Brain microvascular endothelial cell (primary cell): ENCODE measurements at places on chromosomes 5 and 9.

- no peak for DNase-seq
These were observed 2.4 kb downstream of the TOR4A start for GRCh38 chr9:137279741-137280473.

DNA sequence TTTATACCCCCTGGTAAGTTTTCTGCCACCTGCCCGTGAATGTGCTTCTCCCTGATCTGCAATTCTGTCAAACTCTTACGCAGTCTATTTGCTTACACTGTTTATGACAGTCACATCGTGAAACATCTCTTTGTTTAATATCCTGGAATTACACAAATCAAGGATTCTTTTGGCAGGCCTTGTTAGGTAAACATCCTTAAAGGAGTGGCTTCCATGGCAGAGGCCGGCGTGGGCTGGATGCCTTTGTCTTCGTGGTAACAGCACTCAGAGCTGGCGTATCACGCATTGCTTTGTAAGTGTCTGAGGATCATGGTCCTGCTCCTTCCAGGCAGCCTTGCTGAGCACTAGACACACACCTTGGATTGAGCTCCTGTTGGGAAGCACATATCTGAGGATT is 145.7 kb downstream of the IRX1 start:
- DNase-seq = no peak

DNA sequence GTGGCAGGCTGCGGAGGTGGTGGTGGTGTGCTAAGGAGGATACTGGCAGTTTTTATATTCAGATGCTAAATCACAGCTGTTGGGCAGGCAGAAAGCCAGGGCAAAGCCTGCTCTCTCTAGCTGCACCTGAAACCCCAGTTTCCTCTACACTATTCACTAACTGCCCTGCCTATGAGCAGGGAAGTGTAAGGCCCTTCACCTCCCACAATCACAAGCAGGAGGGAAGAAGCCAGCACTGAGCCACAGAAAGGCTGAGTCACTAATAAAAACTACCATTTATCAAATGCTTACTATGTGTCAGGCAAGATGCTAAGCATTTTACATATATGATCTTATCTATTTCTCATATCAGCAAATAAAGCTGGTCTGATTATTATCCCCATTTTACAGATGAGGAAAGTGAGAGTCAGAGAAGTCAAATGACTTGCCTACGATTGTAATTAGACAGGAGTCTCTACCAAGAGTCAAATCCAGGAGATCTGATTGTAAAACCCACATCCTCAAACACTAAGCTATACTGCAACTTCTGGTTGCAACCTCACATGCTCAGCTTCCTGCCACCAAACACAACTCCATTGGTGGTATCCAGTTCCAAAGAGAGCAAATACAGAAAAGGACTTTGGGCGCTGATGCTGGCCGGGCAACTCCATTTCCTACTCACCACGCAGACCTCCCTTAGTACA is 17.7 kb upstream of the IL6ST start:
- peak; percentile 54 for DNase-seq

DNA sequence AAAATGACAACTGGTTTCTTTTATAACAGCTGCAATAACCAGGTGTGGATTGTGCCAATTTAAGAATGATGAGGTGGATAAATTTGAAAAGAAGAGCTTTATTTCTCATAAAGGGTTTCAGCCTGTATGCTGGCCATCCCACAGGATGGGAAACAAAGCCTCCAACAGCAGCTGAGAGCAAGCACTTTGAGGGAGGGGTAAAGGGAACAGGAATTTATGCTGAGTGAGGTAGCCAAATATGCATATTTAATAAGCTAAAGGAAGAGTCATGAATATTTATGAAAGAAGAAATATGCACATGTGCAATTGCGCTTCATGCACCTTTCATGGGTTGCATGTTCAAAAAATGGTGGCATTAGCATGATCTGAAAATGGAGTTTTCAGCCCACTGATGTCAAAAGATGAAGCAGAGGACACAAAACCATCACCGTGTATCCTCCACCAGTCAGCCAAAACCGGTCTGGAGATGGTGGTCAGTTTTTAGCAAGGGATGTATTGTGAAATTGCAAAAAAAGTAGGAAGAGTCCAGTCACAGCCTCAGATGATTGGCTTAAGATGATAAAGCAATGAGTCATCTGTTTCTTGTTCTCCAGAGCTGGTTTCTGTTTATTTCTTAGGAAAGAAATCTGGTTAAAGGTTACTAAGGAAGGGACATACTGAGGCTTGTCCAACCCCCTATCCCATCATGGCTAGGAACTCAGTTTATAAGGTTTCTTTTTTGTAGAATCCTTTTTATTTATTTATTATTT is 47.9 kb downstream of the DEPDC1B start:
- peak; percentile 62 for DNase-seq

DNA sequence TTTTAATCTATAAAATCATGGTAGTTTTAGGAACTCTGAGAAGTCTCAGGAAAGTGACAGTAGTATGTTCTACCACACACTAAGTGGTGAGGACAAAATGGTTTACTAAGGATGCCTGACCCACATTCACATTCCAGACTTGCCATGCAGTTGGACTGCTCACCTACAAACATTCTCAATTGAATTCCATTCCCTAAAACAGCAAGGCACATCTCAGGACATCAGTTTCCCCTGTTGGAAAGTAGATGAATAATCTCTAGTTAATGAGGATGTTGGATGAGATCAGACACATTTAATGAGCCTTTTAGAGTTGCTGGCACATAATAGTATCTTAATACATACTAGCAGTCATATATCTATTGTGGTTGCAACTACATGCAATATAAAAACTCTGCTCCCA is 76.6 kb downstream of the ZNF618 start:
- DNase-seq = no peak

GRCh38 chr9:76655971-76656370 is 108.3 kb upstream of the PCA3 start:
- DNase-seq = no peak

GRCh38 chr5:168642019-168642418 is 62.9 kb upstream of the PANK3 start:
- DNase-seq = no peak

DNA sequence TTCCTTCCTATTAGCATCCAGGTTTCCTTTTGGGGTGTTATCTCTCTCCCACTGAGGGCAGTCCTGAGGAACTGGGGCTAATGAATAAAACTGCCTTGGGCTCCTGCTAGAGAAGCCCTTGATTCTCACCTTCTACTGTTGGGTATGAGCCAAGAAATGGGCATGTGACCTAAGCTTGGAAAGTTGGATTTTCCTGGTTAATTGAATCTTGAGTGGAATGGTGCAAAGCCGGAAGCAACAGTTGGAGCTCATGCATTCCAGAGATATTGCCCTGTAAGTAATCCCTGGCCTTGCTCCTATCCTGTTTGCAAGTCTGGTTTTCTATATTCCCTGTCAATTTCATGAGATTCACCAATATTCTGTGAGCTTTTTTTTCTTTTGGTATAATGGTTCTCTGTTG is 158.5 kb upstream of the ELL2 start:
- no peak for DNase-seq

GRCh38 chr5:118196229-118196628 is 792.1 kb downstream of the DTWD2 start:
- no peak for DNase-seq

DNA sequence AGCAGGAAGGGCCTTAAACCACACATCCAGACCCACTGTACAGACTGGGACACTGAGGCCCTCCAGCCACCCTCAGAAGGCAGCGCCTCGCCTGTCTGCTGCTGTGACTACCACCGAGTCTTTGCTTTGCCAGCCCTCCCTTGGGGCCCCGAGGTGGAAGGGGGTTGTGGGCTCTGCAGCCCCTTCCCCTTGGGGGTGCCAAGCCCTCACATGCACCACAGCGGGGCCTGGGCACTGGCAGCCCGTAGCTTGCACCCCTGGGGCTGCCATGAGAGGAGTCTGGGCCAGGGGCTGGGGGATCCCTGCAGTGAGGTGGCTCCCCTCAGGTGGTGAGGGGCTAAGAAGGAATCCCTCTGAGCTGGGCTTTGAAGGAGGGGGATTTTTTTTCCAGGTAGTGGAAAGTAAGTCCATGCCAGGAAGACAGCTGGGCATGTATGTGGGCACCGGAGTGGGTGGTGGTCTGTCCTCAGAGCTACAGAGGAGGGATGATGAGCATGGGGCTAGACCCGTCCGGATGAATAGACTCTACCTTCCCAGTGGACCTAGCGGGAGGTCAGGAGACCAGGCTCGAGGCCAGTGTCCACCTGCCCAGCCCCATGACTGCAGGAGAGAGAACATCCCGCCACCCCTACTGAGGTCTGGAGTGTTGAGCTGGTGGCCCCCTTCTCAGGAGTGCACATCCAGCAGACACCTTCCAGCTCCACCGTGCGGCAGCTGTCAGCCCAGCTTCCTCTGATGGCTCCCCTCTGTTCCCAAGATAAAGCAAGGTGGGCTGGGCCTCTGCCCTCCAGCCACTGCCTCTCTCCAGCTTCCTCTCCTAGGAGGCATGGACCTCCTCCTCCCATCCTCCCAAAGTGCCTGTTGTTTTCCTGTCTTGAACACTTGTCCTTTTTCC is 15.9 kb downstream of the FLT4 start:
- DNase-seq = no peak

- no peak for DNase-seq
These were observed 121.2 kb upstream of the ST8SIA4 start for GRCh38 chr5:101024299-101024698.

DNA sequence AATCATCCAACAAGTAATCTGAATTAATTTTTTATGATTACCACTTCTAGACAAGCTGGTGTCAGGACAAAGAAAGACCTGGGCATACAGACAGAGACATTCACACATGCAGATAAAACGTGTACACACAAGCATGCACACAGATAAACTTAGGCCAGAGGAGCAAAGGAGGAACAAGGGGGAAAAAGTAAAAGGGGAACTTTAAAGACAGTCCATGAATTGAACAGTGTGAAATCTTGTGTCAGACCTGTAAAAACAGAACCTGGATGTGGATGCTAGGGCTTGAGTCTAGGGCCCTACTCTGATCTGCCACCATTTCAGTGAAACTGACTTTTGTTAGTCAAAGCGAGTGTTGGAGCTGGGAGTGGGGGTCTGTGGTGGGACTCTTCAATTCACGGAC is 11.2 kb upstream of the ZSWIM6 start:
- no peak for DNase-seq

DNA sequence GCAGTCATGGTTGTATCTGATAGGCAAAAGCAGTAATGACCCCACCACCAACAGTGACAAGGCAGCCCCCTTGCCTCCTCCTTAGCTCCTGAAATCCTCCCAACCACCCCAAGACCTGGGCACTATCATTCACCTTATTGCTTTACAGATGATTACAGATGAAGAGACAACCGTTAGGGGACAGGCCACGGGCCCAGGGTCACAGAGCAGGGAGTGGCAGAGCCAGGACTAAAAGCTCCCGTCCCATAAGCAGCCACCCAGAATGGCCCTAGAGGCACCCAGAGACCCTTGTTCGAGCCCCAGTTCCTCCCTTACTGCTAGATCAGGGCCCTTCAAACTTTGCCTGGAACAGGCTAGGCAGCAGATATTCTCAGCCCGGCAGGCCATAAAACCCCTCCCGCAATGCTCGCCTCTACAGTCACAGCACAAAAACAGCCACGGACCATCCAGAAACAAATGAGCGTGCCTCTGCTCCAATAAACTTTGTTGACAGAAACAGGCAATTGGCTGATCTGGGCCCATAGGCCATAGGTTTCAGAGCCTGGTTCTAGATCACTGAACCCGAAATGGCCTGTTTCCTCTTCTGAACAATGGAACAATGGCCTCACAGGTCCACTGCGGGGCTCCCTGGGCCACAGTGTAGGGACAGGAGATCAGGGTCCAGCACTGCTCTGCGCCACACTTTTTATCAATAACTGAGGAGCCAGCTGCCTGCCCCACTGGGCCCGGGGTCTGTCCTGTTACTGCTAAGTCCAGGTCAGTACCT is 67.0 kb downstream of the LRSAM1 start:
- no peak for DNase-seq

GRCh38 chr5:133957080-133957479 is 11.3 kb downstream of the C5orf15 start:
- DNase-seq = no peak

- DNase-seq = peak; percentile 10
These were observed 194.7 kb upstream of the FREM1 start for GRCh38 chr9:15104826-15105420.

GRCh38 chr5:59588922-59589321 is 304.6 kb downstream of the PDE4D start:
- DNase-seq = peak; percentile 56
